ENCODE measurements at places on chromosomes 13 and 19.

GRCh38 chr13:100382785-100383184, 205.8 kb downstream of the GGACT start:
- no peak for DNase-seq

DNA sequence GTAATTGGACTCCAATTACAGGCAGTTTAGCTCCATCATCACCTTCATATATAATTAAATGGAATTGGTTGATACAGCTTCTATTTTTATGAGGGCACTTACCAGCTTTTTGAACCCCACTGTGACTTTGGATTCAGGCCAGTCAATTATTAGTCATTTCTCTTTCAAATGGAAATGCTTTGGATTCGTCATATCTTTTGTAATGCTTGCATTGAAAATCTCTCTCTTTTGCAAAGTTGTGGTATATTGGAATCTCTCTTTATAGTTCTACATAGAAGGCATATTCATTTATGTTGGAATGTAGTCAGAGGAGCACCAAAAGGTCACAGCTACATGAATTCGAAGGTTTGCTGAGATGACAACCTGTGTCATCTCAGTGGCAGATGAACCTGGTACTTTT, 1074.3 kb upstream of the SLC10A2 start:
- no peak for DNase-seq

- DNase-seq, result no peak
Observed at GRCh38 chr13:43377149-43377548, 353.8 kb downstream of the DNAJC15 start.

GRCh38 chr13:25762795-25763377, 288.9 kb downstream of the SHISA2 start:
- no peak for DNase-seq

DNA sequence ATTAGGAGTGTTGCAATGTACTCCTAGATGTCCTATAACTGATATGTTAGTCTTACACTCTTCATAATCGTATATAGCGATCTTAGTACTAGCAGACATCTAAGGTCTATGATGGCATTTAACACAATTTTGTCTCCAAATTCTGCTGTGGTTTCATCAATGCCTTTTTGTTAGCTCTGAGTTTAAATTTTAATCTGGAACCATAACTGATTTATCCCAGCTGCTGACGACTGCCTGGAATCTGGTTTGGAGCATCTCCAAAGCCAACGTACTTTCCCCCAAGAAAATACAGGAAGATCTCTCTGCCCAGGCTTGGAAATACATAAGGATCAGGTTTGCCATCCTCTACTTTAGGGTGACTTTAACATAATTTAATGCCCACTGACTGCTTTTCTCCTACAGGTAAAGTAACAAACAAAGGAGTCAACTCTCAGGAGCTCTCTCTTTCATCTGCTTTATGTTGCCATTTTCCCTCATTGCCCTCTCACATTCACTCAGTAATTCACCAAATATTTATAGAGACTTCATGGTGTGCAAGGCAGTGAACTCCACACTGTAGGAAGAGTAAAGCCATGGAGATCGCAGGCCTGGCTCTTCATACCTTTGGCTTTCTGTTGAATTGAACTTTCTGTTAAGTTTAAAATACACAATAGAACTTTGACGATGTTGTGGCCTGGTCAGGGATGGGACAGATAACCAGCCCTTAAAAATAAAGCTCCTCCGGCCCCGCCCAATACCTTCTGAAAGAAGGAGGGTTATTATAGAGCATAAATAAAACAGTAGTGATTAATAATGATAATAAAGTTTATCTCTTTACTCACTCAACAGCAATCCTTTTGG, 23.3 kb upstream of the SPART start:
- DNase-seq, result no peak

DNA sequence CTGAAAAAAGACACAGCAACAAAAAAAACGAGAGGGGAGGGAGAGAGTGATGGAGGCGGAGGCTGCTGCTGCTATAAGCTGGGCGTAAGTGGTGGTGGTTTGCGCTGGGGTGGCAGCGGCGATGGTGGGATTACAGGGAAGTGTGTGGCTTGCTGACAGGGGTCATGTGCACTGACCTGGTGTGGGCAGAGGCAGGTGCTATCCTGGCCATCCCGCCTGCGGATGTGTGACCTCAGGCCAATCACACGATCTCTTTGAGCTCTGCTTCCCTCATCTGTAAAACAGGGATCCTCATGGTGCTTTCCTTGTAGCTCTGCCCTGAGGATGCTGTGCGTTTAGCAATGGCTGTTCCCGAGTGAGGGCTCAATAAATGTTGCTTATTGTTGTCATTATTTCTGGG, 3.3 kb upstream of the ZNF580 start:
- no peak for DNase-seq

GRCh38 chr13:33616130-33616529, 201.8 kb upstream of the RFC3 start:
- no peak for DNase-seq

- DNase-seq, result no peak
Observed at GRCh38 chr19:39078436-39079200, 5.5 kb upstream of the ACP7 start.

DNA sequence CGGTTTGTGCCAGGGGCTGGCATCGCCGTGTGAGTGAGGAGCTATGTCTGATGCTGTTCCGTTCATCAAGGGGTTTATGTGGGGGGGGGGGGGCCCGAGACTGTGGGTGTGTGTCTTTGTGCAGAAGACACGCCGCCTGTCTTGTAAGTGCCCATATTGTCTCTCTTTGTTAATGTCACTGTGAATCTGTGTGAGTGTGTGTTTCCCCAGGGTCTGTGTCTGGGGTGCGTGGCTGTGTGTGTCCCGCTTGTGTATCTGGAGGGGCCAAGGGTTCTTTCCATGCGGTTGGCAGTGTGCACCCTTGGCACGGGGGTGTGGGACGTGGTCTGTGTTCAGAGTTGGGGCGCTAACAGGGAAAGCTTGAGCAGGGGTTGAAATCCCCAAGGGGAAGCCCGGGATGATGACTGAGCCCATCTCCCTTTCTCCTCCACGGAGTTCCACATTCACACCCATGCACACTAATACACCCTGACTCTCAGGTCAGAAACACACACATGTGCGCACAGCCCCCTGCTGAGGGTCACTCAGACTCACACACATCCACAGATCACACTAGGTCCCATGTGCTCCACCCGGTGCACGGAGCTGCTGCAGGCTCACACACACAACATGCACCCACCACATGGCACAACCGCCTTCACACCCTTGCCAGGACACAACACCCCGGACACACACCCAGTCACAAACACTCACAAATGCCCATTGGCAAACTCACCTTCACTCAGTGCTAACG, 1.8 kb downstream of the NCAN start:
- DNase-seq, result no peak

- no peak for DNase-seq
Observed at GRCh38 chr19:31880283-31880682, 465.1 kb upstream of the ZNF507 start.

DNA sequence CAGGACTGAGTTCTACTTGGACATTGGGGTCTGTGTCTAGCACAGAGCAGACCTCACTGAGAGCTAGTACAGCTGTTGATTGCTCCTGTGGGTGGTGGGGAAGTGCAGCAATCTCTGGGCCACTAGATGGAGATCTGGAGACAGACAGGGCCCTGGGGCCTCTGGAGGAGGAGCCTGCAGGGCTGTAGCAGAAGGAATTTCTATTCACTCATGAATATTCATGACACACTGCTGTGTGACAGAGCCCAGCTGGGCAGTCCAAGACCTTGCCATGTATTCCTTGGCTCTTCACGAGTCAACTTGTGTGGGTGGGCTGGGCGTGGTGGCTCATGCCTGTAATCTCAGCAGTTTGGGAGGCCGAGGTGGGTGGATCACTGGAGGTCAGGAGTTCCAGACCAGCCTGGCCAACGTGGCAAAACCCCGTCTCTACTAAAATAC, 37.5 kb downstream of the SUGP2 start:
- peak; percentile 74 for DNase-seq

All from OCI-LY7 (cell line).